HCEC 1CT (cell line): ENCODE measurements at places on chromosomes 1 and 21.

GRCh38 chr1:20663365-20663764 is 2.2 kb upstream of the DDOST start:
- DNase-seq = no peak

DNA sequence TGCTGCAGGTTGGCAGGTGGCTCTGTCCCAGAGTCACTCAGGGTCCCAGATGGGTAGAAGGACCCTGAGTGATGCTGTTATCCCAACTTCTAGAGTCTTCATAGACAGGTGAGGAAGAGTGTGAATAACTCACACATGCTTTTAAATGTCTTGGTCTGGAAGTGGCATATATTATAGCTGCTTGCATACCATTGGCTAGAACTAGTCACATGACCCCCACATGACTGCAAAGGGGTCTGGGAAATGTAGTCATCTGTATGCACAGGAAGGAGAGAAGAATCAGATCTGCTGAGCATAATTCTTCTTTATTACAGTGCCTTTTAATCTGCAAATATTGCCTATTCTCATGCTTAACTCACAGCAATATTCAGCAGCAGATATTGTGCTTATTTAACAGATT is 28.2 kb upstream of the KLHDC7A start:
- DNase-seq = no peak

DNA sequence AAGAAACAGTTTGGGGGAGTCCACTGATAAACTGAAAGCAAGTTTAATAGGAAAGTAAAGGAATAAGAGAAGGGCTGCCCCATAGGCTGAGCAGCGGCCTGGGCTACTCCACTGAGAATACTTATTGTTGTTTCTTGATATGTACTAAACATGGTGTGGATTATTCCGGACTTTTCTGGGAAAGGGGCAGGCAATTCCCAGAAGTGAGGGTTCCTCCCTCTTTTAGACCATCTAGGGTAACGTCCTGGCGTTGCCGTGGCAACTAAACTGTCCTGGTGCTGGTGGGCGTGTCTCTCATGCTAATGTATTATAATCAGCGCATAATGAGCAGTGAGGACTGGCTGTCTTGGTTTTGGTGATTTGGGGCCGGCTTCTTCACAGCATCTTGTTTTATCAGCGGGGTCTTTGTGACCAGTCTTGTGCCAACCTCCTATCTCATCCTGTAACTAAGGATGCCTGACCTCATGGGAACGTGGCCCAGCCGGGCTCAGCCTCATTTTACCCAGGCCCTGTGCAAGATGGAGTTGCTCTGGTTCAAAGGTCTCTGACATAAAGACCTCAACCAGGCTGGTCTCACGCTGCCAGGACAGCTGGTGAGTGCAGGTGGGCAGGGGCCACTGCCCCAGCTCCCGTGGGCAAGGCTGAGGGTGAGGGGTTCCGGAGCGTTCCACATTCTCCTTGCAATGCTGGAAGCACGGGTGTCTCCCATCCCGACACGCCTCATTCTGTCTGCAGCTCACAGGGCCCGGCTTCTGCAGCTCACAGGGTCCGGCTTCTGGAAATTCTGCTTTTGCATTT is 19.6 kb upstream of the C1orf159 start:
- DNase-seq = no peak

- no peak for DNase-seq
These were observed 89.7 kb downstream of the PSMG1 start for GRCh38 chr21:39093526-39093925.

GRCh38 chr1:67894981-67895735 is 61.9 kb upstream of the GNG12 start:
- DNase-seq = no peak
